Stimulated activated CD4-positive, alpha-beta T cell treated with anti-CD3 and anti-CD28 coated beads, Interleukin-2, amount 100 ng/mL, for 4 hours (primary cell): ENCODE measurements at places on chromosomes 3 and 15.

- peak; percentile 19 for DNase-seq
These were observed 19.0 kb downstream of the PDHB start for GRCh38 chr3:58414538-58415197.

GRCh38 chr3:100040451-100041225 is 73.7 kb downstream of the FILIP1L start:
- no peak for DNase-seq

GRCh38 chr3:121781611-121782010 is 32.1 kb upstream of the GOLGB1 start:
- no peak for DNase-seq

GRCh38 chr3:102195198-102195948 is 239.4 kb upstream of the ZPLD1 start:
- DNase-seq: no peak

DNA sequence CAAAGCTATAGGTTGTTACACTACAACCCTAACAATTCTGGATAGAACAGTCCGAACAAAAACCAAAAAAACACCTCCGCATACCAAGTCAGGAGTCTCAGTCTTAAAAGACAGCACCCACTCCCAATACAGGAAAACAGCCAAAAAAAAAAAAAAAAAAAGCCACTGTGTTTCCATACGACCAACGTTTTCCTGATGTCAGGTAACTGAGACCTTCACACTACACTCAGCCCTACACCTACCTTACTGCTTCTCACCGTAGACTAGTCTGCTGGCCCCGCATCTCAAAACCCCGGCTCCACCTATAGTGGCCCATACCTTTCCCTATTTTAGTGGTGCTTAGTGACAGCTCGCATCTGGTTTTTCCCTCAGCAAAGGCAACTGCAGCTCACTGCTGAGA is 339.5 kb upstream of the ADAMTS9 start:
- no peak for DNase-seq

DNA sequence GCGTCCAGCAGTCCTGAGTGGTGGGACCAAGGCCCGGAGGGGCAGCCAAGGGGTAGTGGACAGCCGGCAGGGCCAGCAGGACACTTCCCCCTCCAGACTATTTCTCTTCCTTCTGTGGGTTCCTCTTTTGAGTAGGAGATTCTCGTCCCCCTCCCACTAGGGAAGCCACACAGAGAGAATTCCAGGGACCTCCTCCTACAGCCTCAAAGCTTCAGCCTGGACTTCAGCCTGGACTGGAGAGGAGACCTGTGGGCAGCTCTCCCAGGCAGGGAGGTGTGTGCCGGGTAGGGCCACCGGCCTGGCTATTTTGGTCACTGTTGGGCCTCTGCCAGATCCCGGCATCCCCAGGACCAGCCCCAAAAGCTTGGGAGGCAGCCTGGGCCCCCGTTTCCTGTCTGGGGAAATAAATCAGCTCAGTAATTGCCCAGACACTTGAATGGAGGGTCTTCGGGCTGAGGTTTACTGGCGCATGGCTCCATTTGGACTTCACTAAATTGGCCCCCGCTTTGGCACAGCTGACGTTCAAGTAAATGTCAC is 1.3 kb downstream of the SLC6A6 start:
- DNase-seq: no peak

GRCh38 chr3:27859821-27860220 is 137.7 kb upstream of the EOMES start:
- no peak for DNase-seq

DNA sequence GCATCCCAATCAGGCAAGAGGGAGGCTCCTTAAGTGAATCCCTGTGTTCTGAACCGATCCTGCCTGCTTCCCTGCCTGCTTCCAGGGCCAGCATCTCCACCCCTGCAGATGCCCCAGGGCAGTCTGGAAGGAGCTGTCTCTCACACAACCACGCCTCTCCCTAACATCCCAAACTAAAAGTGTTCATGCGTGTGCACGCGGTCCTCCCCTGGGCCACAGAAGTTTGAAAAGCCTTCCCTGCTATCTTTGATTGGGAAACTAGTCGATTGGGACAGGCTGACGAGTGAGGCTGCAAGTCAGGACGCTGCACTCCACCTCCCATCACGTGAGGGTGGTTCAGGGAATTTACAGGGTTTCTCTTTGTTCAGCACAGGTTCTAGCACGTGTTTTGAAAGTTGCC is 340.9 kb upstream of the ICE2 start:
- no peak for DNase-seq

- DNase-seq: no peak
These were observed 209.9 kb upstream of the MRPL3 start for GRCh38 chr3:131712662-131713061.

DNA sequence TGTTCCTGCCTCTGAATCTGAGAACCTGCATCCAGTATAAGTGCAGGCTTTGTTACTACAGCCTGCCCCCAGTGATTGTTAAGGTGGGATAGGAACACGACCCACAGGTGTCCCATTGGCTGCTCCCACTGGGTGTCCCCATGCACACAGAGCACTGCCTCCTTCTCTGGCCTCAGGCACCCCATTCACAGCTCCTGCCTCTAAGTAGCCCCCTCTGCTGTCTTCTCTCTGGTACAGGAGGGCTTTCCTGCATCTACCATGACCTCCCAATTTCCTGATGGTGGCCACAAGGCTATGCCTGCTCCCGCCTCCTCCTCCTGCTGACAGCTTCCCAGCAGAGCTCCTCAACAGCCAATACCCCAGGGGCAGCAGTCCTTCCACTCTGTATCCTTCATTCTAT is 238.6 kb upstream of the TMC3 start:
- DNase-seq: no peak

- DNase-seq: no peak
These were observed 87.3 kb downstream of the MBNL1 start for GRCh38 chr3:152355744-152356665.

GRCh38 chr3:60809857-60810610 is 441.2 kb downstream of the FHIT start:
- DNase-seq: no peak

DNA sequence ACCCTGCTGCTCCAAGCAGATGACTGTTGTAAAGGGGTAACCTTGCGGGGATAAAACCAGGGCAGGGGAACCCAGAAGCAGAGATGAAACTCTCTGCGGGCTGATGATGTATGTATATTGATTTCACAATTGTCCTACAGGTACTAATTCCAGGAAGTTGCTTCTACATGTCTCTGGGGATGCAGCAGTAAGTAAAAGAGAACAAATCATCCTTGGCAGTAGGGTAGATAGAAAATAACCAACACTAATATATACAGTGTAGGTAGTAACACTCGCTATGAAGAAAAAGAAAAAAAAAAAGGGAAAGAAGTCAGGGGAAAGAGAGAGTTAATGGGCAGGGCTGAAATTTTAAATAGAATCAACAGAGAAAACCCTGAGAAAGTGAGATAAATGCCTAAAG is 50.2 kb downstream of the EPHA3 start:
- no peak for DNase-seq

GRCh38 chr15:90419738-90420406 is 31.8 kb downstream of the IQGAP1 start:
- DNase-seq: no peak

GRCh38 chr3:134380249-134380648 is 6.0 kb upstream of the AMOTL2 start:
- no peak for DNase-seq

DNA sequence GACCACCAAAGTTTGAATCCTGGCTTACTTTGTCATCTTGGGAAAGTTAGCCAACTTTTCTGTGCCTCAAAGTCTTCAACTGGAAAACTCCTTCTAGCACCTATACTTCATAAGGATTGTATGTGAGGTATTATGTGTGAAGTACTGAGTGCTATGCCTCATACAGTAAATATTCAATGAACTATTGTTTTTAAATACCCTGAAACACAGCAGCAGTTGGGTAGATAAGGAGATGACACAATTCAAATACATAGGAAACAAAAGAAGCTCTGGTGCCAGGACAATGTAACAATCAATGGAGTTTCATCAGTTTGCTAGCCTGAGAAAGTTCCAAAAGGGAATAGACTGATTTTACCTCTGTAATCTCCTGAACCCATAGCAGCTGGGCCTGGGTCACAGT is 43.3 kb downstream of the TUBGCP4 start:
- no peak for DNase-seq

- no peak for DNase-seq
These were observed 435.9 kb downstream of the NR2F2 start for GRCh38 chr15:96766366-96766765.

- no peak for DNase-seq
These were observed 19.5 kb downstream of the SMARCC1 start for GRCh38 chr3:47762233-47762632.

GRCh38 chr3:165462636-165463334 is 266.6 kb upstream of the SLITRK3 start:
- DNase-seq: no peak

DNA sequence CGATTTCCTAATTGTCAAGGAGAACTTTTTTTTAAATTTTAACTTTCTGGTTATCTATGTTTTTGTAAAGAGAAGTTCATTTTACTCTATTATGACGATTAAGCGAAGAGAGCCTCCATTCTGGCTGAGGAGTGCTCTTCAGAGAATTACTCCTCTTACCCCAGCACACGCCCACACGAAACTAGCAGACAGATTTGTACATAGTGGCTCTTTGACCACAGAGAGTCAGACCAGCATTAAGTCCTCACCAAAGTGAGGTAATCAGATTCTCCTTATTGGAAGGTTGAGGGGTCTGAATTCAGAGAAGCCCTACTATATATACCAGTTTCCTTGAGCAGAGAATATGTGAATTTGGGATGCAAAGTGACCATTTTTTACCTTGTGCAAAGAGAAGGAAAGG is 204.8 kb upstream of the TSC22D2 start:
- DNase-seq: no peak

- no peak for DNase-seq
These were observed 117.6 kb upstream of the SKOR1 start for GRCh38 chr15:67707520-67708283.

DNA sequence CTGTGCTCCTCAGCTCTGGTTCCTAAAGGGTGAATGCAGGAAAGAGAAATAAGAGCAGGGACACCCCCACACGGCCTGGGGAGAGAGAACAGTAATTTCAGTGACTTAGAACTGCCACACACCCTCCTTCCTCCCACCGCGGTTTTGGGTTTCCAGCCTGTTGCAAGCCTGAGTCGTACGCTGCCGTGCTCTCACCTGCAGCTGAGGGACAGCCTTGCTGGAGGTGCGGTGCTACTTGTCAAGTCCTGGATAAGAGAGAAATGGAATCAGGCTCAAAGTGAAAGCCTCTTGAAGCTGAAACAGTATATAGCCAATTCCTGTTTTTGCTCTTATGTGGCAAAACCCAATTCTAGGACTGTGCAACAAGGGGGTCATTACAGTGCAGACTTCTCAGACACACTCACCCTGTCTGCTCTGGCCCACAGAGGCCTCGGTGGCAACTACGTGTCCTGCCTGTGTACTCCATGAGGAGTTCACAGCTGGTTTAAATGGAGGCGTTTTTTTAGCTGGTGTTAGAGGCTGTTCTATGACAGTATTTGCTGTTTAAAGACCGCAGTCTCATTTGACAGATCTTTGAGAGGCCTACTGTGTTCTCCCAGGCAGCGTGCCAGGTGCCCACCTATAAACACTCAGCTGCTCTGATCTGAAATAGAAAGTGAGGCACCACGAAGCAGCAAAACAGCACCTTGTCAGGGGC is 42.9 kb downstream of the TBC1D2B start:
- peak; percentile 77 for DNase-seq

DNA sequence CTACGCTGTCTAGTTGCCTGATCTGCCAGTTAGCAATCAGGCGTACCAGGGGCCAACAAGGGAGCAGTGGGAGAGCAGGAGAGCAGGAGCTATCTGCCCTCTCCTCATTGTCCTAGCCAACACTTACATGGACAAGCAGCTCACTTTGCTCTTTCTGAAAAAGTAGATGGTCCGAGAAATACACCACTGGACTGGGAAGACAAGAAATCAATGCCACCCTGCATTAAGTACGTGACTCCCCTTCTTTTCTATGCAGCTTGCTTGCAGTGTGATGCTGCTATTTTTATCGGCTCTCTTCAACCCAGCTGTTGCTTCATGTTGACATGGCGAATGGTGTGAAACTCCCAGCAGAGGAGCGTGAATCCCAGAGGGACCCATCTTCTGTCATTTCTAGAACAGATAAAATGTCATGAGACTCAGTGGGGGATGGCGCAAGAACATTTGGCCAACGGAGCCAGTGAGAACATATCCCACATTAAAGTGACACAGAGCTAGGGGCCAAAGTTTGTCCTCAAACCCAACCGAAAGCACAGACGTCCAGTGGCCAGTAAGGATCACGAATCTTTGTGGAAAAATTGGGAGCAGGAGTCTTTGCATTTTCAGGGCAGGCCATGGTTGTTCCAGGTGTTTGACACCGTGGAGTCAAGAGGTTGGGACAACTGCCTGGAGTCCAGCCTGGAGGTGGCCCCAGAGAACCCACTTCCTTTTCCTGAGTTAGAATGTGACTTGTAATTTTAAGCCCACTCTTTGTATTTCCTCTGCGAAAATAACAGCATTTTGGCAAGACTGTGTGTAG is 53.7 kb upstream of the MEF2A start:
- no peak for DNase-seq

DNA sequence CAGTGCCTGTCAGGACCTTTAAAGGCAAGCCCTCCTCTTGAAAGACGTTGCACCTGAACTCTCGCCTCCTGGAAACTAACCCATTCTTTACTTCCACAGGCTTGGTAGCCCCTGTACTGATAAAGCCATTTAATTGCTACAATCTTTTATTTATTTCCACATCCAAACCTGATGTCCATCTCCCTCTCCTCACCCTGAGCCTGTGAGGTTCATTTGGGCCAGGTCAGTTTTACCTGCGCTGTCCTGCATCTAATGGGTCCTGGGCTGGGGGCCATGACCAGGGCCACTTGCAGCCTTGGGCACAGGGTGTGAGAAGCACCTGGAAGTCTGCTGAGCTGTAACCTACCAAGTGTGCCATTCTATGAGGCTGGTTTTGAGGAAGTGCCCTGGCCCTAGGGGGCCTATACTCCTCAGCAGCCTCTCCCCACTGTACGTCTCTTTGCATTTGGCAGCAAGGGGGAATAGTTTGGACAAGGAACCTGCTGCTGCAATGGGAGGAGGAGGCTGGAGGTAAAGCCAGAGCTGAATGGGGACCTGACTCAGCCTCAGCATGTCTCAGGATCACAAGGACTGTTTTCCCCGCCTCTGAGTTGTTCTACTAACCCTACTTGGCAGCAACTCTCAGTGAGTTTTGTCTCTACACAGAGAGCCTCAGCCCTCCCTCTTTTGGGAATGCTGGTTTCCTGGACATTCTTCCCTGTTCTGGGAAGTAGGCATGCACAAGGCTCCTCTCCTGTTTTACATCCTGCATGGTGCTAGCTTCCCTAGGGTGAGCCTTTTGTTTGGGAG is 53.8 kb downstream of the WDR76 start:
- DNase-seq: no peak

GRCh38 chr3:5276934-5277333 is 89.4 kb downstream of the EDEM1 start:
- DNase-seq: no peak

- DNase-seq: no peak
These were observed 267.3 kb downstream of the RORA start for GRCh38 chr15:60961541-60962485.
